ENCODE measurements at places on chromosomes 5 and 9. TPM values are rescaled to one million over a fixed set of nuclear protein-coding genes. Genes with fewer than 3 reads are reported as not detected.

The CCL28 gene
- total RNA-seq = not detected

The SCAMP1 gene
- 27.4 TPM for total RNA-seq

The PDCD1LG2 gene
- 0.24 TPM for total RNA-seq

The PRKACG gene
- total RNA-seq = not detected

The RABGAP1 gene
- total RNA-seq = 15.4 TPM

The SHLD3 gene
- total RNA-seq = 3.6 TPM

The ADAMTS6 gene
- total RNA-seq = 0.08 TPM

The ROR2 gene
- total RNA-seq = 0.67 TPM

The ECSCR gene
- total RNA-seq = not detected

The OSMR gene
- 80.4 TPM for total RNA-seq

The GRIA1 gene
- not detected for total RNA-seq

The PDE6A gene
- total RNA-seq = 0.17 TPM

The CNTFR gene
- total RNA-seq = 0.14 TPM

The ZNF608 gene
- 0.35 TPM for total RNA-seq

The LCN2 gene
- 2.8 TPM for total RNA-seq

The CDX1 gene
- total RNA-seq = not detected

The IL33 gene
- total RNA-seq = 0.83 TPM

The C7 gene
- total RNA-seq = not detected

The SPATA31C1 gene
- total RNA-seq = not detected

The LIFR gene
- total RNA-seq = 6.5 TPM

The FAT2 gene
- total RNA-seq = not detected

The PCYOX1L gene
- 2.5 TPM for total RNA-seq

The SPAG8 gene
- 0.41 TPM for total RNA-seq

The TSLP gene
- total RNA-seq = not detected

The PCDHAC1 gene
- total RNA-seq = 1.9 TPM

The QRFP gene
- total RNA-seq = not detected

The SURF1 gene
- total RNA-seq = 41.8 TPM

The F2RL1 gene
- total RNA-seq = 281 TPM

The SEMA5A gene
- total RNA-seq = not detected

The SLC45A2 gene
- not detected for total RNA-seq

The OR13D1 gene
- not detected for total RNA-seq

The LURAP1L gene
- total RNA-seq = 14.6 TPM

The DNAI1 gene
- total RNA-seq = 0.12 TPM

The UBE2R2 gene
- total RNA-seq = 47.3 TPM

The GRM6 gene
- not detected for total RNA-seq

Measured in A549 treated with RU486 at 1 μM for 4 hours (cell line).